Foreskin keratinocyte (primary cell): ENCODE measurements at places on chromosomes 12 and 14. TPM values are rescaled to one million over a fixed set of nuclear protein-coding genes. Genes with fewer than 3 reads are reported as not detected.

The AQP5 gene
- total RNA-seq = not detected in 2 replicates

The AKAP3 gene
- 1.2 and 1.7 TPM in 2 replicates for total RNA-seq

The CISTR gene
- total RNA-seq = not detected in 2 replicates

The HCAR3 gene
- total RNA-seq = 0.92 and 1.2 TPM in 2 replicates

The MYF5 gene
- not detected in 2 replicates for total RNA-seq

The LYZ gene
- total RNA-seq = not detected in 2 replicates

The KLHL33 gene
- not detected in 2 replicates for total RNA-seq

The LALBA gene
- total RNA-seq = not detected in 2 replicates

The KCNK10 gene
- 0.11 and 0.17 TPM in 2 replicates for total RNA-seq

The ACSM4 gene
- not detected in 2 replicates for total RNA-seq

The IRAK3 gene
- 0.24 and 0.32 TPM in 2 replicates for total RNA-seq

The C14orf180 gene
- total RNA-seq = not detected in 2 replicates

The CLEC4A gene
- total RNA-seq = 0.31 TPM in 1 of 2 replicates, not detected in the other

The M6PR gene
- total RNA-seq = 110 and 124 TPM in 2 replicates

The FAM186B gene
- 0.32 and 0.37 TPM in 2 replicates for total RNA-seq

The PZP gene
- total RNA-seq = not detected in 2 replicates

The CMA1 gene
- not detected in 2 replicates for total RNA-seq
